Activated naive CD4-positive, alpha-beta T cell treated with anti-CD3 and anti-CD28 coated beads for 36 hours (primary cell): ENCODE measurements at places on chromosomes 1 and 21.

DNA sequence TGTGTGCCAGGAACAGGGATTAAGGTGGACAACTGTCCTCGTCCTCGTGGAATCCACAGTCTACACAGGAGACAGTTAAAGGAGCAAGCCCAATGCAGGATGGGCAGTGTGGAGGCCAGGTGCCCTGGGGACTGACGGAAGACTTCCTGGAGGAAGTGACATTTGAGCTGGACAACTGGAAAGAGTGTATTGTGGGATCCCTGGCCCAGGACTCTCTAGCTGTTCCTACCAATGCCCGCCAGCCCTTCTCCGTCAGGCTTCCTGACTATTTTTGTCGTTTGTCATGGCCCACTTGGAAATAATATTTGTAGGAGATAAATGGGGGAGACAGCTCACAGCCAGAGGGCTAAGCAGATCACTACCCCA, 235.3 kb downstream of the TOMM20 start:
- DNase-seq = no peak

GRCh38 chr1:216090556-216090955, 332.7 kb downstream of the USH2A start:
- DNase-seq = no peak

- no peak for DNase-seq
Measured at GRCh38 chr1:54296666-54297065, 96.7 kb downstream of the MRPL37 start.

DNA sequence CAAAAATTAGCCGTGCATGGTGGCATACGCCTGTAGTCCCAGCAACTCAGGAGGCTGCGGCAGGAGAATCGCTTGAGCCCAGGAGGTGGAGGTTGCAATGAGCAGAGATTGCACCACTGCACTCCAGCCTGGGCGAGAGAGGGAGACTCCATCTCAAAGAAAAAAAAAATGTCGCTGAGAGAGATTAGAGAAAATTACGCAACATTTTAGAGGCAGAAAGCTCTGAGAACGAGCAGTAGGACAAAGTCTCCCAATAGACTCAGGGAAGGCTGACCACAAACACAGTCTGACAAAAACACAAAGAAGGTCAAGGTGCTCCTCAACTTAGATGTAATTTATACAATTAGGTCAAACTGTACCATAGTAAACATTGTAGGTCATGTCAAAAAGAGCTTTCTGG, 367.6 kb upstream of the ZRANB2 start:
- no peak for DNase-seq

DNA sequence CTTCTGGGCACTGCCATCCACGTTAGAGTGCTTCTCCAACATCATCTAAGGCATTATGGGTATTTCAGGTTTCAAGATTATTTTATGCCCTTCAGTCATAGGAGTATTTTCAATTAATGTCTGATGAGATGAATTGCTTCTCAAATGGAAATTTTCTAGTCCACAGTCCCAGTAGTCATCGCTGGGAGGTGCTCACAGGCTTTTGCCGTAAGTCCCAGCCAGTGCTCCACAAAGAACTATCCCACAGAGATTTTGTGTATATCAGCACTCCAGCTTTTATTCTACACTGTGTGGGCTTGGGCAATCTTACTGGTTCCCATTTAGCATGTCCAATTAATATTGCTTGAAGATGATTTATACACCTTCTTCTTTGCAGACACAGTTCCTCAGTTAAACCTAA, 61.0 kb downstream of the SMYD2 start:
- no peak for DNase-seq

- DNase-seq = no peak
Measured at GRCh38 chr1:27520651-27521050, 30.7 kb upstream of the WASF2 start.

- DNase-seq = peak; percentile 35
Measured at GRCh38 chr1:18681423-18681835, 50.8 kb downstream of the PAX7 start.

DNA sequence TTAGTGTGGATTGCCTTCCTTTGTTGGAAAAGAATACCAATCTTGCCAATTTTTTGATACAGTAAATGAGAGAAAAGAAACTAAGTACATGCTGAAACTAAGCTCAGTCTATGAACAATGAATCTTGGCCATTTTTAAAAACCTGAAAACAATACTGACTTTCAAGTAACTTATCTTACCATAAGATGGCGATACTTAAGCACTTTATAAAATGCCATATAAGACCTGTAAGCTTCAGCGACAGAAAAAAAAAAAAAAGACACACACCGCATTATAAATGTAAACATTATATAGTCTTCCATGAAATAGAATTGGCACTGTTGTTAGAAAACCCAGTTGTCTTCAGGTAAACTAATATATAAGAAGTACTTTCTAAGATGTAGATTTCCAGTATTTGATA, 3.0 kb downstream of the OLFM3 start:
- no peak for DNase-seq

GRCh38 chr21:40118527-40118926, 251.3 kb downstream of the PCP4 start:
- no peak for DNase-seq

GRCh38 chr1:97603776-97604175, 317.1 kb downstream of the DPYD start:
- no peak for DNase-seq

DNA sequence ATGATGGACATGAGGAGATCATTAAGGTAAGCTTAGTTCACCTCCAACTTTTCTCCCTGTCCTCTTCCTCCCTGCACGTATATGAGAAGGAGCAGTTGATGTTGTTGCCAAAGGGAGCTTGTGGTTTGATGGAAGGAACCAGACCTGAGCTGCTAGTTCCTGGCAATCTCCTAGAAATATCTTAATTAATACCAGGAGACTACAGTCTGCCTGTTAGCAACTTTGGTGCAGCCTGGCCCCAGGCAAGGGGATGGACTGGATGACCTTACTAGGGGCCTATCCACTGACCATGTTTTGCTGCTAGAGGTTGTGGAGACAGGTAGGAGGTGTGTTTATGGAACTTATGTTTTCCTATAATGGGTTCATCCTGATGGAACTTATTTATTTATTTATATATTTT, 22.6 kb downstream of the TUFT1 start:
- no peak for DNase-seq

DNA sequence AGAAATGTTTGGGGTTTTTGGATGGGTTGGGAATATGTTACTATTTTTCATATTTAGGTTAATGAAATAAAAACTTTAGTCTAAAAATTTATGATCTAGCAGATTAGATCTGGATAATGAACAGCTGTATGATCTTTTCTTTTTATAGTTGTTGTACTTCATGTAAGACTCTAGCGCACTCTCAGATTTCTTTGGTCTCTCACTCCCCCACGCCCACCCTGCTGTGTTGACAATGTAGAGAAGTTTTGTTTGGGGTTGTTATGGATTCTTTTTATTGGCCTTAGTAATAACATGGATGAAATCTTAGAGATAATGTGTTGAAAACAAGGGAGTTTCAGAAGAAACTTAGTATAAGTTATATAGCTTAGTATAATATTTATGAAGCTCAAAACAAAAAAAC, 5.5 kb downstream of the KLF18 start:
- no peak for DNase-seq

- DNase-seq = peak; percentile 70
Measured at GRCh38 chr1:156920233-156921052, at the start of gene LRRC71. Gene LRRC71, plus strand, starts transcription at chr1:156920632. Its CDS starts 172 bp downstream, at chr1:156920804.

GRCh38 chr21:33951276-33952178, 35.9 kb upstream of the ATP5PO start:
- peak; percentile 33 for DNase-seq

DNA sequence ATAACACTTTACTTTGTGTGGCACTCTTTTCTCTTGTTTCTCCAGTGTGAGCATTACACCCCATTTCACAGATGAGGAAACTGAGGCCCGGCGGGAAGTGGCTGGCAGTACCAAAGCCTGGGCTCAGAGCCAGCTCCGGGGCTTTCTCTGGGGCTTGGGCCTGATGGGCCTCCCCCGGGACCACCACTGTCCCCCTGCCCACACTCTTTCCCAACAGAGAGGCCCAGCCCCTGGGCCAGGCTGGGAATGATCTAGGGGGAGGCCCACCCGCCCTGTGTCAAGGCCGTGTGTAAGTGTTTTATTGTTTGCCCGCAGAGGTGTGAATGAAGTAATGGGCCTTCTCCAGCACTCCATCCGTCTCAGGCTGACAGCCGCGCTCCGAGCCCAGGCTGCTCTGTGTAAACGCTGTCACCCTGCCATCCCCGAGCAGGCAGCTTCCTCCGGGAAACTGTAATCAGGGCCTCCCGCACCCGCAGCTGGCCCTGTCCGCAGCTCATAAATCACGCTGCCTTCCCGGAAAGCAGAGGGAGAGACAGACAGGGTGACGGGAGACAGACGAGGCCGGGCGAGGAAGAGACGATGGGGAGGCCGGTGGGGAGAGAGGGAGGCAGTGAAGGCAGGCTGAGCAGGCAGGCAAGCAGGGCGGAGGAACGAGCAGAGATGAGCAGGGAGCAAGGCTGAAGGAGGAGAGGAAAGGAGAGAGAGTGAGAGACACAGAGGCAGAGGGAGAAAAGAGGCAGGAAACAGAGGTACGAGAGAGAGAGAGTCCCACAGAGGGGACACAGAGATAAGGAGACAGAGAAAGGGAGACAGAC, 109.7 kb upstream of the ZBTB40 start:
- no peak for DNase-seq

- DNase-seq = no peak
Measured at GRCh38 chr1:184576822-184577221, 177.8 kb downstream of the EDEM3 start.

- DNase-seq = no peak
Measured at GRCh38 chr1:115811140-115811828, 29.6 kb downstream of the NHLH2 start.

GRCh38 chr1:25056536-25056935, 126.5 kb upstream of the RUNX3 start:
- DNase-seq = no peak

- no peak for DNase-seq
Measured at GRCh38 chr1:74464037-74464436, 48.4 kb downstream of the LRRC53 start.

GRCh38 chr21:46456750-46457149, 1.9 kb upstream of the DIP2A start:
- no peak for DNase-seq

DNA sequence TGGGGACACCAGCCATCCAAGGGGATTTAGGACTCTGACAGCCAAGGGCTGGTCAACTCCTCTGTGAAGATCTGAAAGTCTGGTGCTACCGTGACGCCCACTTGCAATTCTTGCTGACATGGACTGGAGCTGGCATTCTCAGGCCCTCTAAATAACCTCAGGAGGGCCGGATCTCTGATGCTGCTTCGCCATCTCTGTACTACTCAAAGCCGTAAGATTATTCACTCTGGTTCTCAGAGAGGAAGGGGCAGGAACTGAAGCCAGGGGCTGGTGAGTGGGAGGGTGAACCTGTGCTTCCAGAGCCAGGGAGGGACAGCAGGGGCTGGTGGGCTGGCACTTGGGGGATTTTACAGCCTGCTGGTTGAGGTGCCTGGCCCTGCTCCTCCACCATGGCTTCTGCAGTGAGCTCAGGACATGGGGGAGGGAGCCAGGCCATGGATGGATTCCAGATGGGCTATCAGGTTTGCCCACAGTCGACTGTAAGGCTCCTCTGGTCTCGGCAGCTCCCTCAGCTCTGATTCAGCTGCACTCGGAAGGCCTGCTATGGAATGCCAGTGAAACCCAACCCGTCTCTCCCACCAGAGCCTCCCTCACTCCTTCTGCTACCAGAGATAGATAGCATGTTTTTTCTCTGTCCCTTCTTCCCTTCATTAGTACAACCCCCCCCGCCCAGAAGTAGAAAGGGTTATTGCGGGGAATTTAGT, 84.5 kb downstream of the PLXNA2 start:
- DNase-seq = no peak

GRCh38 chr1:91619881-91620280, 119.2 kb downstream of the CDC7 start:
- no peak for DNase-seq

DNA sequence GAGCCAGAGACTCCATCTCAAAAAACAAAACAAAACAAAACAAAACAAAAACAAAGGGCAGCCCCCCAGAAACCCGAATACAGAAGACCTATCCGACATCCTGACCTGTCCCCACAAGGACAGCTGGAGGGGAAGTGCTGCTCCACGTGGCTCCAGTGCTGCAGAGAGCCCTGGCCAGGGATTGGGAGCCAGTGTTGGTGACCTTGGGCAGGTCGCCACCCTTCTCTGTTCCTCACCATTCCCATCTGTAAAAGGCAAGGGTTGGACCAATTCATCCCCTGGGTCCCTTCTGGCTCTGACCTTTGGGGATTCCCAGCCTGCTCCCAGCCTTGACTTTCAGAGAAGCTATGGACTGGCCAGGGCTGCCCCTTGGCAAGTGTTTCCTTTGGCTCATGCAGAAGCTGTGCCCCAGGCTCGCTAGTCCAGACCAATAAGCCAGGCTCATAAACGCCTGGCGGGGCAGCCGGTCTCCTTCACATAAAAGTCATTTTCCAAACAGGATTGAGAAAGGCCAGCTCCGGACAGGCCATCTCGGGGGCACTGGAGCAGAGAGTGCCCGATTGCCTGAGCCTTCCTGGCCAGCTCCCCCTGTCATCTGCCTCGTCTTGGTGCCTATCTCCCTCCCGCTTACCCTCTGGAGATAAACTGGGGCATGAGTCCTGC, 20.0 kb upstream of the PADI1 start:
- DNase-seq = peak; percentile 1

GRCh38 chr1:41689558-41689981, 205.1 kb upstream of the EDN2 start:
- no peak for DNase-seq

DNA sequence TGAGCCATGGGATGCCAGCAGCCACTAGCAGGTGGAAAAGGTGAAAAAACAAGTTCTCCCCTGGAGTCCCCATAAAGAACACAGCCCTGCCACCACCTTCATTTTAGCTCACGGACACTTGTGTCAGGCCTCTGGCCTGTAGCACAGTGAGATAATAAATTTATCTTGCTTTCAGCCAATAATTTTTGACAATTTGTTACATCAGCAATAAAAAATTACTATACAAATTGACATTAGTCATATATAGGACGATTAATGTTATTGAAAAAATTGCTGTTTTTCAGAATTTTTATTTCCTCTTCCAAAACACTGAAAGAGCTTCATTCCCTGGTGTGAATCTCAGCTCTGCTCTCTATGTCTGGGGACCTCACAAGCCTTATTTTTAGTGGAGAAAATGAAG, 152.9 kb upstream of the ETV3 start:
- no peak for DNase-seq

- DNase-seq = peak; percentile 2
Measured at GRCh38 chr1:201215531-201216357, 25.1 kb downstream of the IGFN1 start.

DNA sequence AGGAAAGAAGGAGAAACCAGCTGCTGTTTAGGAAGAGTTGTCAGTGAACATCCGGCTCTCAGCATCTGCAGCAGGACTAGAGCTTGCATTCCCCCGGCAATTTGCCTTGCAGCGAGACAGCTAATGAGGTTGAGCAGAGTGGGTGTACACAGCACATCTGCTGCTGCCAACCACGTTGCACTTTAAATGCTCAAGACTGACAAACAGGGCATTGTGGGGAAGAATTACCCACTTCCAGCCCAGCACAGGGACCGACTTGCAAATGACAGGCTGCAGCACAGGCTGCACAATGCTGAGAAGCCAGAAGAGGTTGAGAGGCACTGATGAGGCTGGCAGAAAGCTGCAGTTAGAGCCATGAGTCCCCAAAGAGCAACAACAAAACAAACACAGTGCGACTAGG, 47.5 kb upstream of the PLA2G2C start:
- no peak for DNase-seq

- DNase-seq = peak; percentile 52
Measured at GRCh38 chr1:93079685-93080141, 630 bp downstream of the MTF2 start.

GRCh38 chr1:206892351-206892984, 4.8 kb upstream of the IL24 start:
- no peak for DNase-seq
